ENCODE measurements at places on chromosomes 1 and 21.

- no peak for DNase-seq
Measured at GRCh38 chr1:221371705-221372104, 370.2 kb downstream of the DUSP10 start.

- no peak for DNase-seq
Measured at GRCh38 chr21:16002874-16003466, 273.2 kb downstream of the USP25 start.

DNA sequence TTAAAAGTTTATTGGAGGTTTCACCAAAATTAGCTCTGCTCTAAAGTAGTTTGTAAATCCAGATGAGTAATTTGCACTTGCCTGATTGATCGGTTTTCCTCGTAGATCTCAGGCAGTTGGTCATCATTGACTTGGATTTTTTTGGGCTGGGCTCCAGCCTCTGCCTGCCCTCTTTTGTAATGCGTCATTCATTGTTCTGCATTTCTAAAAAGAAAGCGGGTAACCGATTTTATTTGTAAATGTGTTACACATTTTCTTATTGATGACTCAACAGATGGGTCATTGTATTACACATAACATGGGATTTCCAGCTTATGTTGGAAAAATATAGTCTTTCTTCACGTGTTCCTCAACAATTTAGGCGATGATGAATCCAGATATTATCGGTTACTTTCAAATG is 5.5 kb downstream of the ETS2 start:
- no peak for DNase-seq

DNA sequence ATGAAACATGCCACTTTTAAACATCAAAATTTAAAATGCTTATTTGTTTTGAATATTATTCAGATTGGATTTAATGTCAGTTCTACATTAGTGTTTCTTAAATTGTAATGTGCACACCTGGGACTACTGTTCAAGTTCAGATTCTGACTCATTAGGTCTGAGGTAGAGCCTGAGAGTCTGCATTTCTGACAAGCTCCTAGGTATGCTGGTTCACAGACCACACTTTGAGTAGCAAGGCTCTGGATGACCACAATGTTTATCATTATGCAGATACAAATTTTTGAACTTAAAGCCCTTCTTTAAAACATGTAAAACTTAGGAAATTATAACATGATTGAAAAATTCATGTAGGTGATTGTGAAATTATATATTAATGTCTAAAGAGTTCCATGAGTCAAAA is 40.2 kb downstream of the TTLL7 start:
- DNase-seq, result no peak

DNA sequence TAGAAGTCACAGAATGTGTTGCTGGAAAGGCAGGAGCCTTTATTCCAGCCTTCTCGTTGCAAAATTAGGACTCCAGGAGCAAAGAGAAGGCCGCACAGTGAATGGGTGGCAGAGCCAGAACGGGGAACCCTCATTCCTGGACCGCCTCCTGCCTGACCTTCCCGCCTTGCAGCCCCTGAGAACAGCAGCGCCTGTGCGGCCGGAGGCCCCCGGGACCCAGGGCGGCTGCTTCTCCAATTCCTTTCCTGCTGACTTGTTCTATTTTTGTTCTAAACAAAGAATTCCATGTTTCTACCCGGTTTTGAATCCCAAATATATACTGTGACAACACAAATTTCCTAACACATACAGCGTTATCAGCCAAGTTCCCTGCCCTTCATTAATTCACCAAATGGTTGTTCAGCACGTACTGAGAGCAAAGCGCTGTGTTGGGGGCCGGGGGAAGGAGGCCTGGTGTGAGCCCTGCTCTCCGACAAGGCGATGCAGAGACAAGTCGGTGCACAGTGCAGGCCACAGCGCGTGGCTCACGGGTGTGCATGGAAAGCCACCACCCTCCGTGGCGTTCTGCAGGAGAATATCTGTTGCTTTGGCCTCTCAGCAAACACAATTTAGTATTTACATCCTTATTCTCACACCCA is 31.9 kb upstream of the COL6A2 start:
- DNase-seq, result no peak

GRCh38 chr1:223635236-223635635 is 30.3 kb downstream of the CAPN8 start:
- DNase-seq, result no peak

GRCh38 chr1:39509360-39510009 is 18.0 kb downstream of the BMP8A start:
- DNase-seq, result peak; percentile 84

- no peak for DNase-seq
Measured at GRCh38 chr1:64532646-64533045, 62.7 kb downstream of the CACHD1 start.

DNA sequence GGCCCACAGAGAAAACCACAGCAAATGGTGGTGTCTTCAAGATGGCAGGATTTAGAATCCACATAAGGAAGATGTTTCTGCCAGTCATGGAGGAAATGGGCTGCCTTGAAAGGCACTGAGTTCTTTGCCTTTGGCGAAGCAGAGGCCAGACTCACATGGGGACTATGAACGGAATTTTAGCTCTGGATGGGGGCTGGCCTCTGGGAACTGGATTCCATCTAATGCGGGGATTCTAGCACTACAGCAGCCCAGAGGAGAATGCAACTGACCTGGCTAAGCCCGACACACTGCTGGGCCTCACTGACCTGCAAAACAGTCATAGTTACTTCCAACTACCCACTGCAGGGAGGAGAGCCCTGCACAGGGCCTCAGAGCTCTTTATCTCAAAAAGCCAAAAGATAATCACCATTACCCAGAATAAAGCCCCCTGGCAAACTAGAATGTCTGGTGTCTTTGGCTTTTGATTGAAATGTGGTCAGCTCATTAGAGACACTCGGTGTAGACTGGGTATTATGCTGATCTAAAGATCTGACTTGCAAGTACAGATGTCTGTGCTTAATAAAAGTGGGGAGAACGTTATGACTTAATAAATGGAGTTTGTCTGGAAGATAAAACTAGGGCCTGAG is 11.6 kb downstream of the HCRTR1 start:
- DNase-seq, result no peak

- DNase-seq, result no peak
Measured at GRCh38 chr21:43591571-43591970, 67.7 kb downstream of the HSF2BP start.

DNA sequence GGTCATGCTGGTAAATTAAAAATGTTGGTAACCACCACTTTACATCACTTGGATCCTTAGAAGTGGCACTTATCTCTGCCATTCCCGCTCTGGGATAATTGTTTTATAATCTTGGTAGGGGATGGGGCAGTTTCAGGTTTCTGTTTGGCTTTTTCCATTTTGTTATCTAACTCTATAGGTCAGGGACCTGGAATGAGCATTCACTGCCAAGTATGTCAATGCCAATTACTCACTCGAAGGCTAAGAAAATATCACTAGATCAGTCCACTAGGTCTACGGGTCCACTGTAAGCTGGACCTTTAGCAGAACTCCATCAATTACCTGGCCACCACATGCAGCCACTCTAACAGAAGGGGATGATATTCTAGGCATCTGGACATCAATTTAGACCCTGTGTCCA is 4.5 kb upstream of the DIP2A start:
- DNase-seq, result no peak

DNA sequence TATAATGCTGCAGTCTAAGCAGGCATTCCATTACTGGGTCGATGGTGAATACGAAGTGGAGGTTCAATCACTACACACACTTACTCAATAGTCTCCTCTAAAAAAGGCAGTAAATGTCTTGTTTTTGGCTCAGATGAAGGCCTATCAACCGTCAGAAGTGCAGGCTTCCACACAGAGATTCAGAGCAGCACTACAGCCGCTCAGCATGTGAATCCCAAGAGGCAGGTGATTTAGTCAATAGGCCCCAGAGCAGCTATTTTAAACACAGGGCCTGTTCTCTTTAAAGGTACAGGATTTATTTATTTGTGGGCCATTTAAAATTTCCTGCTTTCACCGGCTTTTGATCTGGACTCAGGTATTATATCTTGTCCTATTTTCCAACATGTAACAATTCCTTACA is 293.7 kb downstream of the RGS7 start:
- no peak for DNase-seq

- no peak for DNase-seq
Measured at GRCh38 chr1:147760481-147761260, at the start of gene GJA5. GJA5 (minus strand) TSS chr1:147760602; CDS start chr1:147759238, 1,364 bp downstream.

- DNase-seq, result no peak
Measured at GRCh38 chr1:228668553-228669241, 66.6 kb upstream of the RHOU start.

DNA sequence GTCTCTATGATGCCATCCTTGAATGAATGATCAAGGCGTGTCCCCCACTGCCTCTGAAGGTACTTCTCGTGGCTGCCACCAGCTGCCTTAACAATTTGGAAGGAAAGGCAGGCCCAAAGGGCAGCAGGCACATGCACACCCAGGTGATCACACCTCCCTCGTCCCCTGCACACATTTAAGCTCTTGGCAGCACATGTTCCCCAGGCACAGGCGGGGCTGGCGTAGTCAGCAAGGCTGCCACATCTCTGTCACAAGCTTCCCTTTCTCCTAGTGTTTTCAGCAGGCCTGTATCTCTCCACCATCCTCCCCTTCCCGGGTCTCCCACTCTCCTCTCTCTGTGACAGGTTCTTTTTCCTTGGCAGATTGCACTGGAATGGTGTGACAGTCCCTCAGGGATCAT is 111.9 kb downstream of the CACNA1E start:
- no peak for DNase-seq

DNA sequence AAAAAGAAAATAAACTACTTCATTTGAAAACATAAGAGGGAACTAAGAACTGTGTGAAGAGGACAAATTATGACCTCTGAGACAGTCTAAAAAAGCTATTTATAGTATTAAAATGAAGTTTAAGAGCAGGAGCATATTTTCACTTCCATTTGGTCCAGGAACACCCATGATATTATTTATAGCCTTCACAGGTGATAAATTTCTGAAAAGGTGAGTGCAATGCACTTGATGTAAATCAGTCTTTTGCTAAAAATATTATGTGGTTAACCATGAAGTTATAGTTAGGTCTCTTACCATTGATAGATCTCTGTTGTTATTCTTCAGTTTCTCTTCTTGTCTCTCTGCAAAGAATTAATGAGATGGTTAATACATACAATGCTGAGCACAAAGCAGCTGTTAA is 14.7 kb downstream of the TMCO1 start:
- DNase-seq, result no peak

- no peak for DNase-seq
Measured at GRCh38 chr21:20443558-20444155, 554.6 kb upstream of the NCAM2 start.

- DNase-seq, result no peak
Measured at GRCh38 chr1:170198584-170198983, 52.8 kb downstream of the NTMT2 start.

GRCh38 chr1:181097242-181097641 is 8.7 kb downstream of the IER5 start:
- no peak for DNase-seq

- no peak for DNase-seq
Measured at GRCh38 chr1:21524686-21525339, 15.6 kb downstream of the ALPL start.

DNA sequence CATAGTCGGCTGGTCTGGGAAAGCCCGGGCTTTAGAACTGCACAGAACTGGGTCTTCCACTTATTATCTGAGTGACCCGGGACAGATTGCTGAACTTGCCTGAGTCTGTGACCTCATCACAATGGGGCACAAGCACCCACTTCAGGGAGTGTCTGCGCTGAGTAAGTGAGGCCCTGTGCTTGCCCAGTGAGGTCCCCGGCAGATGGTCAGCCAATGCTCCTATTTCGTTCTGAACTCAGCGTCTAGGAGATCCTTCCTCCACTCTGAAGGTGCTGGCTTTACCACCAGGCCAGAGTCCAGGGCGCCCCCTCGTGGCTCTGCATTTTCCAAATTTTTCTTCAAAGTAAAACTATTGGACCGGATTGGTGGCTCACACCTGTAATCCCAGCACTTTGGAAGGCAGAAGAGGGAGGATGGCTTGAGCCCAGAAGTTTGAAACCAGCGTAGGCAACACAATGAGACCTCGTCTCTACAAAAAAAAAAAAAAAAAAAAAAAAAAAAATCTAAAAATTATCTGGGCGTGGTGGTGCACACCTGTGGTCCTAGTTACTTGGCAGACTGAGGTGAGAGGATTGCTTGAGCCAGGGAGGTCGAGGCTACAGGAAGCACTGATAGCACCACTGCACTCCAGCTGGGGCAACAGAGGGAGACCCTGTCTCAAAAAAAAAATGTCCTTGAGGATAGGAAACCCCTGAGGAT is 61.7 kb downstream of the FCRL5 start:
- DNase-seq, result peak; percentile 58
